ENCODE measurements at places on chromosomes 2 and 18.
A peak's percentile ranks its signal among the peaks of the same experiment; 100 is the strongest.

DNA sequence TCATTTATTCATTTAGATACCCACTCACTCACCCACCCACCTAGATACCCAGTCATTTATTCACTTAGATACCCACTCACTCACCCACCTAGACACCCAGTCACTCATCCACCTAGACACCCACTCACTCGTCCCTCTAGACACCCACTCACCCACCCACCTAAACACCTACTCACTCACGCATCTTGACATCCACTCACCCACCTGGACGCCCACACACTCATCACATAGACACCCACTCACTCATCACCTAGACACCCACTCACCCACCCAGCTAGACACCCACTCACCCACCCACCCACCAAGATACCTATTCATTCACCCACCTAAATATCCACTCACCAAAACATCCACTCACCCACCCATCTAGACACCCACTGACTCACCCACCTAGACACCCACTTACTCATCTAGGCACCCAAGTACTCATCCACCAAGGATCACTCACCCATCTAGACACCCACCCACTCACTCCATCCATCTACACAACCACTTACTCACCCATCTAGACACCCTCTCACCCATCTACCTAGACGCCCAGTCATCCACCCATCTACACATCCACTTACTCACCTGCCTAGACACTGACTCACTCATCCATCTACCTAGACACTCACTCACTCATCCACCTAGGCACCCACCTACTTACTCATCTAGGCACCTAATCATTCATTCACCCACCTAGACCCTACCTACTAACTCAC, 723.7 kb upstream of the RAB6C start:
- DNase-seq = no peak

DNA sequence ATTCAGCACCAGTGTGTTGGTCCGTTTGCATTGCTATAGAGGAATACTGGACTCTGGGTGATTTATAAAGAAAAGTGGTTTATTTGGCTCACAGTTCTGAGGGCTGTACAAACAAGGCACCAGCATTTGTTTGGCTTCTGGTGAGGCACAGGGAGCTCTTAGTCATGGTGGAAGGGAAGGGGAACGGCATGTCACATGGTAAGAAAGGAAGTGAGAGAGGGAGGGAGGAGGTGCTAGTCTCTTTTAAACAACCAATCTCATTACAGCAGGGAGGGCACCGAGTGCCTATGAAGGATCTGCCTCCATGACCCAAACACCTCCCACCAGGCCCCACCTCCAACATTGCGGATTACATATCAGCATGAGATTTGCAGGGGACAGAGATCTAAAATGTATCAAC, 143.9 kb upstream of the DLX2 start:
- DNase-seq = no peak

DNA sequence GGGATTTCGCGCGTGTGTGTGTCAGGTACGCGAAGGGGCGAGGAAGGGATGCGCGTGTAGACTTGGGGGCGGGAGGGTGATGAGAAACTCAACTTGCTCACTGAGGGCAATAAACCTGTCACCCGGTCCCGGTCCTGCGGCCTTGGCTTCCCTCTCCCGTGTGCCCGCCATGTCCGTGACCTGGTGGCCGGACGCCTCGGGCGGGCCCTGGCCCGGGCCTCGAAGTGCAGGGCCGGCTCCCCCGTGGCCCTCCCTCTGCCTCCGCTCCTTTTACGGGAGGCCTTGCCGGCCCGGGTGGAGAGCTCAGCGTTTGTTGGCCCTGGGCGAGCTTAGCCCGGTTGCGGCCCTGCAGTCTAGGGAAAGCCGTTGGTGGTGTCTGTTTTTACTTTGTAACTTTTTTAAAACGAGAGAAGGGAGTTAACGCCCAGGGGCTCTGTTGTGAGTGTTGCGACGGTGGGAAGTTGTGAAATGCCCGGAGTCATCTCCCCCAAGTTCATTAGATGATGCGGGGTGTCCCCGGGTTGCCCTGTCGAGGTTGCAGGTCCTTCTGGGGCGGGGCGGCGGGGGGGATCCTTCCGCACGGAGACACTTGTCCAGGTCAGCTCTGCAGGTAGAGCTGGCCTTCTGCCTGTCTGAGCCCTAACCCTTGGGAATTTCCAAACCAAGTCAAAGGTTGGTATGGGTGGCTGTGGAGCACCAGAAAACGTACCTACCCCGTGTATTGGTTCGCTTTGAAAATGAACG, 883 bp downstream of the SMCHD1 start:
- DNase-seq = peak; percentile 41

- DNase-seq = no peak
Measured at GRCh38 chr2:236021499-236022057, 146.6 kb downstream of the GBX2 start.

DNA sequence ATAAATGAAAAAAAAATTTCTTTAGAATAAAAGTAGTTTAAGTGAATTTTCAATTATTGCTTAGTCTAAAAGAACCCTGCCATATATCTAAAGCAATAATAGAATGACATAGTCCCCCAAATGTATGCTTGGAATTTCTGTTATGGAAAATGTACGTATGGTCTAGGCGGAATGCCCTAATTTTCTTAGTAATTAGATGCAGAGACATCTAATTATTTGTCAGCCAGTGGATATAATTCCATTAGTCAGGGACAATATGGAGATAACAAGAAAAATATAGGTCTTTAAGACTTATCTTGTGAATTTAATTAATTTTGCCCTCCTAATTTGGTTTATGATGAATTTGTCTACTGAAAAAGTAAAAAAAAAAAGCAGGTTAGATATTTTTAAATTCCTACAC, 460.9 kb upstream of the SOX11 start:
- no peak for DNase-seq

DNA sequence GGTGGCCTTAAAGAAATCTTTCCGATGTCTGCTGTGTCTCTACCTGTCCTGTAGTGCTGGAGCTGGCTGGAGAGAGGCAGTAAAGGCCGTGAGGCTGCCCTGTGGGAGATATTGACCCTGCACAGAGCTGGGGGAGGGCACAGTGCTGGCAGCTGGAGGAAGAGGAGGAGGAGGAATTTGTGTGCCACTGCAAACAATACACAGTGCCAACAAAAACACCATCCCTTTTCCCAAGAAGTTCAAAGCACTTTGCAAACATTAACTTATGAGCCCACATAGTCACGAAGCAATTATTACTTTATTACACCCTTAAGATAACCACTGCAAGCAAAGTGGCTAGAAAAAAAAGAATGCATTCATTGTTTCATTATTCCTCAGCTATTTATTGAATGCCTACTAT, 45.0 kb upstream of the CYTIP start:
- DNase-seq = no peak

- peak; percentile 39 for DNase-seq
Measured at GRCh38 chr2:61898810-61899209, 6.7 kb upstream of the COMMD1 start.

GRCh38 chr2:219076253-219076652, 15.5 kb upstream of the IHH start:
- DNase-seq = no peak

DNA sequence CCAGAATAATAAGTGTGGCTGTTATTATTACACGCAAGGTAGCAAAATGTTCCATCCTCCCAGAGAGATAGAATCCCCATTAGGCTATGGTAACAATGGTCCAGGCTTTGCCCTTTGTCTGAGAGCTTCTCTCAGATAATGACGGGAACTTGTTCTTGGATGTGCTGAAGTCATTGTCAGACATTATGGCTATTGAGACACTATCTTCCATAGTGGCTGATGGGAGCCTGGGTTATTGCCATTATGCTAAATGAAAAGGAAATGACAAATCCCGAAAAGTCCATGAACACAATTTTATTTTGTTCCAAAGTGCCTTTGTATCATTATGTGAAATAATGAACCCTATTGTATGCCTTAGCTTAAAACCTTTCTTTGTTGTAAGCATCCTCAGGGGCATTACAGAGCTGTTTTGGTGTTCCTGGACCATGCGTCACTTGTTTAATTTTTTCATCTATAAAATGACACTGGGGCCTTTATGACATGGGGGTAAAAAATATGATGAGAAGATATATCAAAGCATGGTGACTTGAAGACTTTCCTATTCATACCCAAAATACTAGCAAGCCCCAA, 218.5 kb downstream of the KCNS3 start:
- no peak for DNase-seq

DNA sequence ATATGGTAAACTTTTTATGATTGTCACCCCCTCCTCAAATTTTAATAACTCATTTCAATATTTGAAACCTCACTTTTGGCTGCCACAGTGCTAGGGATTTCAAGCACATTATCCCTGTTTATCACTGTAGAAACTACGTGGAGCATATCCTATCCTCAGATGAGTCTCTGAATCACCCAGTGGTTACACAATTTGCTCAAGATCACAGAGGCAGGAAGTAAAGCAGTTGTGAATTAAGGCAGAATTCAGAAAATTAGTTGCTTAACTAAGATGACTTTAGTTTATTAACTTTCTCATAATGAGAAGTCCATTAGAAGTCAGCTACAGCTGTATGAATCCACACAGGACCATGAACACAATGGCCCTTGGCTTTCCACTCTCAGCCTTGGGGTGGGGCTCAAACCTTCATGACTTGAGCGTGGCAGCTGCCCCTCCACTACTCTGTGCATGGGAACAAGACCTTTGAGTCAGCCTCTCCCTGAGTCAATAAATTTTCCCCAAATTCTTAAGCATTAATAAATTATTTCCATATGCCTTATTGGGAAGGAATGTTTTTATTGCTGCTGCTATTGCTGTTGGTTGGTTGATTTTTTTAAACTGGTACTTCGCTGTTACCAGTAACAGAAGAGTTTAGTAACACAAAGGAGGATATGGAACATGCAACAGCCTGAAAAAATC, 369.0 kb downstream of the CBLN2 start:
- no peak for DNase-seq

DNA sequence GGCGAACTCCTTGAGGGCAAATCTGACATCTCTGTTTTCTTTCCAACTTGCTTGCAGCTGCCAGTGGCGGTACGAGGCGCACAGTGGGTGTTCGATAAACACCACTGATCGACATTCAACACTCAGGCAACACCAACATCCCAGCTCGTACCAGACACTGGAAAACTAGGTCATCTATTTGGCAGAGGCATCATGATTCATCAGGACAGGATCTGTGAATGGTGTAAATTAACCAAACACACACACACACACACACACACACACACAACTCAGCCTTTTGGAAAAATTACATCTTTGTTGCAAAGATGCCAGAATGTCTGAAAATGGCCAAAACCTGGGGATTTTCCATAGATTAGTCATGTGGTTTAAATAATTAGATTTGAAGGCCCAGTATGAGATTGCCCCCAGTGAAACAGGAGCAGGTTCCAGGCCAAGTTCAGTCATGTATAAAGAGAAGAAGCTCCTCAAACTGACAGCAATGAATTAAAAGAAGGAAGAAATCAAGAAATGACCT, 150.5 kb upstream of the NCKAP5 start:
- peak; percentile 34 for DNase-seq

- DNase-seq = no peak
Measured at GRCh38 chr2:99490623-99491461, 1.0 kb upstream of the REV1 start.

- no peak for DNase-seq
Measured at GRCh38 chr18:45945669-45946068, 21.5 kb downstream of the EPG5 start.

GRCh38 chr2:197273485-197273884, 37.1 kb downstream of the ANKRD44 start:
- no peak for DNase-seq

DNA sequence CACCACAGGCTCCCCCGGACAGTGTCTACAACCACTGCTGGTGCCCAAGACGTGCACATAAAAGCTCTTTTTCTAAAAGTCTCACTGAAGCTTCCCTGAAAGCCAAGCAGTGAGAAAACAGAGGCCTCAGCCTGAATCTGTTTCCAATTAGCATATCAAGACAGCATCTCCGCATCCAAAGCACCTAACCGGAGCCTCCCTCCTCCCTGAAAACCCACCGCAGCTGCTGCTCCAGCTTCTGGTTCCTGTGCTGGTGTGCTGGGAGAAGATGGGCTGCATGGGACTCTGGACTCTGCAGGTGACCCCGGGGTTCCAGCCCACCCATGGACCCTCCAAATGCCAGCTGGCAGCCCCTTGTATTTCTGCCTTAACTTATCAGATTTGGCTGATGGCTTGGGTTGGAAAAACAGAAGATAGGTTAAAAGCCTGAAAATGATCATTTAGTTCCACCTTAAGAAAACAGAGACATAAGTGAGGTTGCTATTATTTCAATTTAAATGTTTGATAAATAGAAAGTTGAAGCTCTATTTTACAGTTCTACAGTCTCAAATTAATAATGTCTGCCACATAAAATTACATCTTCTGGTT, 103.3 kb downstream of the TMEM18 start:
- no peak for DNase-seq

DNA sequence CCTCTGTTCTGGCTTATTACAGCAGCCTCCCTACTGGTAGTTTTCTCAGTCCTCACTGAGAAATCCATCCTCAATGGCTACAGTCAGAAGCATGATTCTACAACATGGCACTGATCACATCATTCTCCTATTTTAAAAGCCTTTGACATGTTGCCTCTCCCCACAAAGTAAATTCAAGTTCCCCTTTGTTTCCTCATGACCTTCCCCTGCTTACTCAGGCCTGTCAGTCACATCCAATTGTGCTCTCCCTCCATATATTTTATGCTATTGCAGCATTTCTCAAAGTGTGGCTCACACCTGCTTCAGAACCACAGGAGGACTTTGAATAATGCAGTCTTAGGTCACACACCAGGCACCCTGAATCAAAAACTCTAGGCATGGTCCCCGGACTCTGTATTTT, 124.6 kb downstream of the SPOPL start:
- no peak for DNase-seq

DNA sequence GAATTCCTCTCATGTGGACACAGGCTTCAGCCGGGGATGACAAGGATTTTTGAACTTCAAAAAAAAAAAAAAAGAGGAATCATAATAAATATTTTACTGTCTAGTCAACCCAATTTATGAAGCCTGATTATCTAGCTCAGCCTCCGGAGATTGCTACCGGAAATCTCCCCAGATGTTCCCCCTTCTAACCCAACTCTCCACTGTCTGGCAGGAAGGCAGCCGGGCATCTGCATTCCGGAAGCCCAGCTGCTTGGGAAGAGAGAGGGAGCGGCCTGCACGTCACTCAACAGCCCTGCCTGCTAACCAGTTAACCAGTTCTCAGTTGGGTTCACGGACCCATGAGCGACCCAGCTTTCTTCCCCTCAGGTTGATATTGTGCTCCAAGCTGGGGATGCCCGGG, 87.2 kb upstream of the POU3F3 start:
- no peak for DNase-seq

DNA sequence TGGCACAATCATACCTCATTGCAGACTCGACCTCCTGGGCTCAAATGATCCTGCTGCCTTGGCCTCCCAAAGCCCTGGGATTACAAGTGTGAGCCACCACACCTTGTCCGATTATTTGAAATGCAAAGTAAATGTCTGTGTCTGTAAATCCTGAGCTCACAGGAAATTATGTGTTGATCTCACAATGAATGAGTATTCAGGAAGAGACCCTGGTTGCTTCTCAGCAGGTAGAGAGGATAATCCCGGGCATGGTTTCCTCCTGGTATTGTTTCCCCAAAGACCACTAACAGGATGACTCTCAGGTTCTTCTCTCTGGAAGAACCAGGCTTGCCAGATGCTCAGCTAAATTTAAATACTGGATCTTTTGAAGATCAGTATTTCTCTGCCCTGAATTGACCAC, 147.6 kb downstream of the LDLRAD4 start:
- DNase-seq = no peak

- DNase-seq = no peak
Measured at GRCh38 chr2:10752236-10752635, 30.8 kb downstream of the ATP6V1C2 start.
